CD4-positive, alpha-beta T cell treated with Interleukin-15 for 4 hours (primary cell): ENCODE measurements at places on chromosomes 6 and 20.
A peak's percentile ranks its signal among the peaks of the same experiment; 100 is the strongest.

- no peak for DNase-seq
These were observed 130.4 kb downstream of the MOXD1 start for GRCh38 chr6:132270726-132271402.

DNA sequence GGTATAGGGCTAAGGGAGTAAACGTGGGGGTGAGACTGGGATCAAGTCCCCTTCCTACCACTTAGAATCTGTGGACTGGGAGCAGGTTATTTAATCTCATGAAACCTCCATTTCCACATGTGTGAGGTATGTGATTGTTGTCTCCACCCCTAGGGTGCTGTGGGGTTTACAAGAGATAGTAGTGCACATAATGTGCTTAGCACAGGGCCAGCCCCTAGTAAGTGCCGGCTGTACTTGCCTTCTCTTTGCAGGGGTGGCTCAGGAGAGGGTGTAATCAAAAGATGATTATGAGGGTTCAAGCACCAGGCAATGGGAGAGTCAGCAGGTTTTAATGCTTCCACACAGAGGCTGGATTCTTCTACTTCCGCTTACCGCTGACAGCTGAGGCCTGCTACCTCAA lies 6.9 kb downstream of the NT5E start:
- DNase-seq = no peak

- DNase-seq = no peak
These were observed 16.2 kb downstream of the FRS3 start for GRCh38 chr6:41763470-41763869.

GRCh38 chr20:46963758-46964617 lies 69.3 kb downstream of the EYA2 start:
- DNase-seq = no peak

- DNase-seq = no peak
These were observed 822.7 kb downstream of the GRIK2 start for GRCh38 chr6:102216232-102216631.

GRCh38 chr6:148147463-148147830 lies 195.2 kb upstream of the SASH1 start:
- no peak for DNase-seq

DNA sequence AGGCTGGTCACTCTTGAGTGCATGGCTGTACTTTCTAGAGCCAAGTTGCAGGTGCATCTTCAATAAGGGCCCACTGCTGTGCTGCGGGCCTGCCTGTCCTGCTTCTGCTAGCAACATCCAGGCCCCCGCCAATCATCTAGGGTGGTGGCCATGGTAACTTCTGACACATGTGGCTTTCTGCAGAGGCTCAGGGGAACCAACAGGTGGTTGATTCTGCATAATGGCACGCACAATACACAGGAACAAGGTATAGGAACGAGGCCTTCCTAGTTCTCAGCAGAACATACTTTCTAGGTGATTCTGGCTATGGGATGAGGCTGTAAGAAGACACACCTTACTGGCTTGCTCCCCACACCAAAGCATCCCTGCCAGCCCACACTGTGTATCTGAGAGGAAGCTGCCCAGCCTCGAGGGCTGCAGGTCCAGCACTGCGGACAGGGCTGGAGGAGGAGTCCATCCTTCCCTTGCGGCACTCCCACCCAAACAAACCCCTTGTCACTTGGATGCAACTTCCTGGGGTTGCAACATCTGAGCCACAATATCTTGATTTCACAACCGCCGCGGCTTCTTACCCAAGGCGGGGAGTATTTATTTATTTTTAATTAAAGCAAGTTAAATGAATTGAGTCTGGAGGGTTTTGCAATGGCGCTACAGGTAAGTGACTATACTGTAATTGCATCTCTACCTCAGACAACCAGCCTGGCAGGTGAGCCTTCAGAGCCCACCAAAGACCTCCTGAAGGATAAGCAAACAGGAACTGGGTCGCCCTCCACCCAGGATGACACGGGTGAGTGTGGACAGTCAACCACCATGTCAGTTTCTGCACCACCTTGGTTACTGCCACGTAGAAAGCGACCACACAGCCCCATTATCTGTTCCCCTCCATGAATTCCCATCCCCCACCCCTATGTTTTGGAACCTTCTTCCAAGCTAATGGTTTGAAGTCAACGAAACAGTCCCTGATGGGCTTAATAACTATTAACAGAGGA lies 49.6 kb downstream of the SULF2 start:
- DNase-seq = no peak

DNA sequence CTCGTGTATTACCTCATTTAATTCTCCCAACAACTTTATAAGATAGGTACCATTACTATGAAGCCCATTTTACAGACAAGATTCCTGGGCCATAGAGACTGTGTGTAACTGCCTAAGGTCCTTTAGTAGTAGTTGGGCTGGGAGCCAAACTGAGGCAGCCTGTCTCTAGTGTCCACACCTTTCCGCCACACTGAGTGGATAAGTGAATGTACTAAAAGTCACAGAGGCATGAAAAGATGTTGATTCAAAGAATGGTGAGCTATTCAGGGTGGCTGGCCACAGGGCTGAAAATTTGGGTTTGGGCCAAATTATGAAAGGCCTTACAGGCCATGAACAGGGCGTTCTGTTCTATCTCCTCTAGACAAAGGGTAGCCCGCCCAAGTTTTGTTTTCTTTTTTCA lies 11.0 kb downstream of the CD24 start:
- no peak for DNase-seq

DNA sequence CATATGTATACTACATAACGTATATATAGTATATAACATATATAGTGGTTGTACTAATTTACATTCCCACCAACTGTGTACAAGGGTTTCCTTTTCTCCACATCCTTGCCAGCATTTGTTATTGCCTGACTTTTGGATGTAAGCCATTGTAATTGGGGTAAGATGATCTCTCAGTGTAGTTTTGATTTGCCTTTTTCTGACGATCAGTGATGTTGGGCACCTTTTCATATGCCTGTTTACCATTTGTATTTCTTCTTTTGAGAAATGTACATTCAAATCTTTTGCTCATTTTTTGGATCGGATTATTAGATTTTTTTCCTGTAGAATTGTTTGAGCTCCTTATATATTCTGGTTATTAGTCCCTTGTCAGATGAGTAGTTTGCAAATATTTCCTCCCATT lies 11.4 kb downstream of the SYNJ2 start:
- DNase-seq = no peak

DNA sequence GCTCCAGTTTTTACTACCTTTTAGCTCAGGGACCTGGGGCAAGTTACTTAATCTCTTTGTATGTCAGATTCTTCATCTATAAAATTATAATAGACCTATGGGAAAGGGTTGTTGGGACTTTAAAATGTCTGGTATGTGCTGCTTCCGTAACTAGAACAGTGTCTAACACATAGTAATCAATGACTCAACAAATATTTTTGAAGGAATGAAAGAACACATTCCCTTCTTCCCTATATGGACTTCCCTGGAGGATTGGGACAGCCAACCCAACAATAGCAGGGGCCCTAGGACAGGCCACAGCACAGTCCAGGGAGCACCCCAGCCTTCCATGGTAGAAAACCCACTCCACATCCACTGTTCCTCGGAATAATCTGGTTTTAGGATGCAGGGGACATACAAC lies 50.7 kb upstream of the TPD52L1 start:
- no peak for DNase-seq

- no peak for DNase-seq
These were observed 77.1 kb upstream of the SLC22A23 start for GRCh38 chr6:3533981-3534380.

GRCh38 chr6:15870333-15871043 lies 207.7 kb upstream of the DTNBP1 start:
- DNase-seq = no peak

DNA sequence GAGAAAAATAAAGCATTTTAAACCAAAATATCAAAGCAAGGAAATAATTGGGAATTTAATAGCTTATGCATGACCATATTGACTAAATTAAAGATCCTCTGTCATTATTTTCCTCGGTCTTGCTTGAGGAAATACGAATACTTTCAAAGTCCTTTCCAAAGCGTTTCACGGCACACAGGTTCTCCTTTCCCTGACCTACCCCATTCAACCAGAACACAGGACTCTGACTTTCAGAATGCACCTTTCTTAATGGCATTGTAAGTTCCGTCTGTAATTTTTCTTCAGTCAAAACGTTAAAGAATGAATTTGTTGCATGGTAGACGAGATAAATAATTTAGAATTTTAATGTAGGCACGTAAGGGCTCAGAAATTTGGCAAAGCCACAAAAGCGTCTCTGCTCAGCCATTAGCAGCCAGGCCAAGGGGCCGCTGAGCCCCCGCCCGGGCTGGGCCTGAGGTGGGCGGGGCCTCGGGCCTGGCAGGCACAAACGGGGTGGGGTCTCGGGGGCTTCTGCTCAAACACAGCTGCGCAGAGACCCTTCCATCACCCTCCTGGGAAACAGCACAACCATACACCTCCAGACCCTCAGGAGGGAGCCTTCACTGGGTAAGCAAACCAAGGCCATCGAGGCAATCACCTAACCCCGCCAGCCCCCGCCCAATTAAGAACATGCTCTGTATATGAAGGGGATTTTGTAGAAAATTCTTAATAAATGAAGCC lies 3.4 kb downstream of the NEDD9 start:
- no peak for DNase-seq

DNA sequence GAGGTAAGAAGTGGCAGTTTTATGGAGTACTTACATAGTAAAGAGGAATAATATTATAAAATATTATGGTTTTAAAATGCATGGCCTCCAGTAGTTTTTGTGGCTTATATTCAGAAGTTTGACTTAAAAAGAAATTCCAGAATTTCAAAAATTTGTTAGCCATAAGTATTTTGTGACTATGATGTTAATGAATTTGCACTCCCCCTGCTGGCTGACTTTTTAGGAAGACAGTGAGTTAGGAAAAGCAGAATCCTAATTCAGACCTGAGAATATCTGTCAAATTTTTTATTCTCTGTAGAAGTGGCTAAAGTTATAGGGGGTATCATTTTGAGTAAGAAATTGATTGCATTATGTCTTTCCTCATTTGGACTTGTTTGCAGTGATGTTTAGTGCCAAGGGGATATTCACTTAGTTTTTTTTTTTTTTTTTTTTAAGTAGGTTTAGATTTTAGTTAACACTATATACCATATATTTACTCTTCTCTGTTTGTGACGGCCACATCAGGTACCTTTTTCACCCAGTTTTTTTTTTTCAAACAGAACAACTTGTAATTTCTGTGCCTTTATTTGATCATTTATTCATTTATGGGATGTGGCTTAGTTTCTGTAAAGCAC lies 40.8 kb downstream of the ZFAND3 start:
- DNase-seq = peak; percentile 33

DNA sequence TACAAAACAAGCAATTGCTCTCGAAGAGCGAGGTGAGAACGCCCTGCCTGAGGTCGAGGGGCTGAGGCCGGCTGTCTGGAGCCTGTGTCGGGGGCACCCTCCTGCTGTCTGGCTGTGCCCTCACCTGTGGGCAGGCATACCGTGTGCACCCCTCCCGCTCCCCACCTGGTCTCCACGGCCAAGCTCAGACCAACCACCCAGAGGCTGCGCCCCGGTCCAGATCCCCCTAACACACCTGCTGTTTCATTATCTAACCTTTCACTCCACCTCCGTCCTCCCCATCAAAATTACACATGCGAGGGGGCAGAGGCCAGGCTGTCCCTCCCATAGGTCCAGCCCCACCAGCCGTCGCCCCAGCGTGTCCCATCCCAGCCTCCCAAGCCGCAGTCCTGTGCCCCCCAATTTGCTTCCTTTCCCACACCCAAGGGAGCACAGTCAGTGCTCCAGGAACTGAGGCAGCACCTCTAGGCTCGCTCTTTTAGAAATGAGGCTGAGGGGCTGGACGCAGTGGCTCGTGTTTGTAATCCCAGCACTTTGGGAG lies 35.2 kb downstream of the NTSR1 start:
- no peak for DNase-seq

GRCh38 chr6:78561015-78561414 lies 306.3 kb upstream of the IRAK1BP1 start:
- DNase-seq = no peak
